RWPE2 (cell line): ENCODE measurements at places on chromosomes 7 and 10.

- DNase-seq = no peak
These were observed 33.9 kb upstream of the ORC5 start for GRCh38 chr7:104241538-104242209.

- DNase-seq = no peak
These were observed 100.1 kb upstream of the STK17A start for GRCh38 chr7:43482679-43483252.

- no peak for DNase-seq
These were observed 253.1 kb upstream of the KLF14 start for GRCh38 chr7:130987092-130987491.

- no peak for DNase-seq
These were observed 80.2 kb downstream of the RHOBTB1 start for GRCh38 chr10:60863796-60864195.

DNA sequence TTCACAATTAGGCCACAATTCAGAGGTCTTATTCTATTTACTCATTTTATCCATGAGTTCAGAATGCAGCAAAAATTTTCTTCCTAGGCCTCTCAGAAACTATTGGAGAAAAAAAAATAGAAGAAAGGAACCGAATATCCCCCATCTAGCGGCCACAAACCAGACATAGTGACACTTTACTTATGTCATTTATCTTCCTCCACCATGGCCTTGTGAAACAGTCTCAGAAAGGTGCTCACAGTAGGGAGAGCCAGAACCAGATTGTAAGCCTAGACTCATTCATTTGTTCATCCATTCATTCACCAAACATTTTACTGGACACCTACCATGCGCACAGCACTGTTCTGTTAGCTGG is 16.0 kb downstream of the CREB3L2 start:
- no peak for DNase-seq
